ENCODE measurements at places on chromosomes 13 and 19.

GRCh38 chr19:38211151-38211591 lies 12.9 kb downstream of the DPF1 start:
- DNase-seq: no peak

DNA sequence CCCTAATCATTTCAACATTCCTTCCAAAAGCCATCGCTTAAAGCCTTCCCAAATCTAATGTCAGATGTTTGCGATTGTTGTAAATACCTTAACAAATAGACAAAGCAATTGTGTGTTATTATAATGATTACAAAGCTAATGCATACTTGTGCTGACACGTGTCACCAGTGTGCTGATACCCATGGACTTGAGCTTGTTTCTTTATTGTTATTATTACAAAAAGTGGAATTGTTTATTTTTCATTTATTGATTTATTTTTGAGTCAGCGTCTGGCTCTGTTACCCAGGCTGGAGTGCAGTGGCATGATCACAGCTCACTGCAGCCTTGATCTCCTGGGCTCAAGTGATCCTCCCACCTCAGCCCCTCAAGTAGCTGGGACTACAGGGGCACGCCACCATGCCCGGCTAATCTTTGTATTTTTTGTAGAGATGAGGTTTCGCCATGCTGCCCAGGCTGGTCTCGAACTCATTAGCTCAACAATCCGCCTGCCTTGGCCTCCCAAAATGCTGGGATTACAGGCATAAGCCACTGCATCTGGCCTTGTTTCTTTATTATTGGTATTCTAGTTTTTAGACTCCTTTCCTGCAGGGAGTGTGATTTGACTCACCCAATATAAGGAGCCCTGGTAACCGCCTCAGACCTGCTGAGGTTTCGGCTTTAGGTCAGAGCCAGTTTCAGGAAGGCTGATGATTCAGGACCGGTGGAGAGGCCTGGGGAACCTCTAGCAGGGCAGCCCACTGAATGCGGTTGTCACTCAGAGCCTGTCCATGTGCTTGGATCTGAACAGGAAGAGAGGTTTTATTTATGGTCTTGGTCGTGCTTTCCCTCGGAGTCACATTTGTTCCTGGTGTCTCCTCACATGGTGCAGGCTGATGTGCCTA lies 2.1 kb upstream of the FBXO17 start:
- no peak for DNase-seq

GRCh38 chr19:7194566-7194965 lies 99.6 kb downstream of the INSR start:
- DNase-seq: no peak

- no peak for DNase-seq
Observed at GRCh38 chr13:46317120-46317519, 69.9 kb downstream of the RUBCNL start.

- DNase-seq: no peak
Observed at GRCh38 chr19:30390356-30390988, 18.3 kb downstream of the ZNF536 start.

- DNase-seq: no peak
Observed at GRCh38 chr13:22127277-22128164, 456.6 kb downstream of the FGF9 start.

GRCh38 chr13:46109451-46109850 lies 4.6 kb upstream of the CPB2 start:
- no peak for DNase-seq

DNA sequence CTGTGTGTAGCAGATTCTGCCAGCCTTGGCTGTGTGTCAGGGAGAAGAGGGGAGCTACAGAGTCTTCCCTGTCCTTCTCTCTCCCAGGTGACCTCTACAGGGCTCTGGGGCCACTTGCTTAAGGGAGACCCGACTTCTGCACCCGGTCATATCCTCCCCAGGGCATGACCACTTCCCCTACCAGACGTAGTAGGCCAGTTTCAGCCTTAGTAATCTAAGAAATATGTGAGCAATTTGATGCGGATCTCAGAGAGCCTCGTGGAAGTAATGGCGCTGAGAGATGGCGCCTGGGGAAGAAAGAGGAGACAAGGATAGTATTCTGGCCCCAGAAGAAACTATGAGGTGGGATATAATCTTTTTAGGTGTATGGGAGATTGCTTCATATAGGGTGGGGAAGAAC lies 41.9 kb downstream of the NFIX start:
- DNase-seq: no peak

GRCh38 chr19:5587071-5587455 lies 19.3 kb upstream of the TINCR start:
- no peak for DNase-seq

DNA sequence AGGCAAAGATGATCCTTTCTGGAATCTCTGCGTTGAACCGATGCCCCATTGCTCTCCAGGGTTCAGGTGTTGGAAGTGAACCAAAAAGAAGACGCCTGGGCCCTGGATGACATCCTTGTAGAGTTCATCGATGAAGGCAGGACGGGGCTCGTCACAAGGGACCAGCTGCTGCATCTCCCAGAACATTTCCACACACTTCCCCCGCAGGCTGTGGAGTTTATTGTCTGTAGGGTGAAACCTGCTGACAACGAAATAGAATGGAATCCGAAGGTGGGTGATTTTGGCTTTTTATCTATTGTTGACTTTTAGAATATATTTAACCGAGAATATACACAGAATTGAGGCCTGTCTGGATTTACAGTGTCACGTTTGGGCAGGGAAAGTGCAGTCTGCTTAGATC lies 58.4 kb downstream of the SLC7A9 start:
- DNase-seq: no peak

DNA sequence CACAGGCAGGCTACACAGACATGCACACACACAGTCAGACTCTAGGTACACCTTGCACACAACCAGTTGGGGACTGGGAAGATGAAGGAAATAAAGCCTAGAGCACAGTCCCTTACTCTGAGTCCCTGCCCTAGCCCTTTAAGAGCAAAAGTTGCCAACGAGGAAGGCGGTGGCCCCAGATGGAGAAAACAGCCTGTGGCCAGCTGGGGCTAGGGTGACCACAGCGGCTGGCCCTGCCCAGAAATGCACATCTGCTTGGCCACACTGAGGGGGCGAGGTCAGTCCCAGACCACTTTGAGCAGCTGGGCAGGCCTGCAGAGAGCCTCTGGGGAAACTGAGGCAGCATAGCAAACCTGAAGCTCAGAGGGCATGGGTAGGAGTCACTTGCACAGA lies 52.3 kb downstream of the PTPRS start:
- no peak for DNase-seq

DNA sequence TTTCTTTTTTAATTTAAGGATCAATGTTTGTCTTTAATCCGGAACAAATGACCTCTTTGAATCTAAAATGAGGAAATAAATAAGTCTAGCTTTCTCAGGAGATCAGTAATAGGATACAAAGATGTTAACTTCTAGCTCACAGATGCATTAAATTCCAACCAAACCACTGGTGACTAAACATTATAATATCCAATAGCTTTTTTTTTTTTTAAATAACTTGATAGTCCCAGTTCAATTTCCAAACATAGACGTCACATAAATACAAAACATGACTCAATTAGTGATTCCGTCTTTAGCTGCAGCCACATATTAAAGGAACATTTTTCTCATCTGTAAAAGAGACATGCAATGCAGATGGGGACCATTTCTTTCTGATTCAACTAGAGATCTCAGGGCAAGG lies 390.5 kb upstream of the PCDH9 start:
- DNase-seq: no peak

DNA sequence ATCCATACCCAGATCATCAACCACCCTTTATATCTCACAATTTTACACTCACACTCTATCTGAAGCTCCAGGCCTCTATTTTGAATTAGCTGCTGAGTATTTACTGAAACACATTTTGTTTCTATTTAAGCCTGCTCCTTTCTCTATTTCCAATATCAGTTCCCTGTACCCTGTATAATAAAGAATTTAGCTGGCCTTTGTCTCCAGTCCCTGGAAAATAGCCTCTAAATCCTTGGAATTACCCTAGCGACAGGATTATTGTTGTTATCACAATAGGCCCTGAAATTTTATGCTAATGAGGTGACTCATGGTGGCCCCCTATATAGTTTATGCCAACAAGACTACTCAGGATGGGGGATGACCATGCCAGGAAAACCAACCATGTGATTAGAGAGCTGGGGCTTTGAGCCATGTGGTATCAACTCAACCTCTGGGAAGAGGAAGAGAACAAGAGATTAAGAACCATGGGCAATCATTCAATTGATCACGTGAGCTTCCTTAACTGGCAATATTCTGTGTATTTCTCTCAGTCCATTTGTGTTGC lies 72.7 kb downstream of the KATNAL1 start:
- no peak for DNase-seq

Data from CD4-positive, alpha-beta T cell treated with Interleukin-21 for 1 hour (primary cell).